Calu3 (cell line): ENCODE measurements at places on chromosomes 6 and 20. TPM values are rescaled to one million over a fixed set of nuclear protein-coding genes. Genes with fewer than 3 reads are reported as not detected.

GRCh38 chr6:106397431-106397830, 36.9 kb downstream of the CRYBG1 start:
- no peak for DNase-seq

The FGD2 gene
- 0.19 and 1.0 TPM in 2 replicates for total RNA-seq

The HAO1 gene
- total RNA-seq: not detected in 2 replicates

The COL19A1 gene
- not detected in 2 replicates for total RNA-seq

- no peak for DNase-seq
Observed at GRCh38 chr6:160217863-160218262, 40.8 kb downstream of the SLC22A2 start.

- DNase-seq: no peak
Observed at GRCh38 chr6:25874822-25875562, 949 bp upstream of the SLC17A3 start.

The TFAP2A gene
- 74.7 and 77.0 TPM in 2 replicates for total RNA-seq
